ENCODE measurements at places on chromosomes 6 and 20.

DNA sequence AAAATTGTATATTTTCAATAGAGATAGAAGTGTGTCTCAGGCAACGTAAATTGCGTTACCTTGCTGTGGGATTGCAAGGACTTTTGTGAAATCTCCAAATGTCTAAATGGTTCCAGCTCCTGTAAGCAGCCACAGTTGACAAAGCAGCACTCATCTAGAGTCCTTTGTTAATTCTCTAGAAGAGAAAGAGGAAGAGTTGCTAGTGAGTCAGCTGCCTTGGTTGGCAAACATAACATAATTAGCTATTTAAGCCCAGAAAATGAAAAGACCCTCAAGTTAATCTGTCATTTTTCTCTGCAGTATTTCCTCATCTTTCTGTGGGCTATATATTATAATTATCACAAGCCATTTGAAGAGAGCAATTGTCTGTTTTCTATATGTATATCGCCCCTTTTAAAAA, 66.4 kb upstream of the FABP7 start:
- no peak for DNase-seq

GRCh38 chr6:158255275-158255988, 56.8 kb upstream of the TULP4 start:
- no peak for DNase-seq

DNA sequence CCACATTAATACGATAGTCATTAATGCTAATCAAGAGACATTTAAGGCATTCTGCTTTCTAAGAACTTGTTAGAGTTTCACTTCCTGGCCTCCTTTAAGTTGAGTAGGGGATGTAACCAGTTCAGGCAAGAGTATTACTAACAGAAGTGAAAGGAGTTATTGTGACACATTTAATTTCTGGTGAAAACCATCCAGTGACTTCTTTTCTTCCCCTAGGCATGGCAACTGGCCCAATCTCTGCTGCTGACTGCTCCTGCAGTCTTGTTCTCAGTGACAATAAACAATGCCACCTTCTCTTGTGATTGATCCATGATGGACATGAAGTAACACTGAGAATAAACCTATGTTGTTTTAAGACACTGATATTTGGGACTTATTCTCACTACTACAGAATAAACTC, 130.9 kb upstream of the DEFB112 start:
- DNase-seq = no peak

- no peak for DNase-seq
These were observed 252.4 kb downstream of the CLIC5 start for GRCh38 chr6:45763281-45763680.

- peak; percentile 85 for DNase-seq
These were observed at the start of gene NCOA5 for GRCh38 chr20:46089417-46090388. Gene NCOA5, minus strand, starts transcription at chr20:46089962. Its CDS starts 10,538 bp downstream, at chr20:46079424.

GRCh38 chr6:158751921-158752320, 67.2 kb downstream of the EZR start:
- no peak for DNase-seq

DNA sequence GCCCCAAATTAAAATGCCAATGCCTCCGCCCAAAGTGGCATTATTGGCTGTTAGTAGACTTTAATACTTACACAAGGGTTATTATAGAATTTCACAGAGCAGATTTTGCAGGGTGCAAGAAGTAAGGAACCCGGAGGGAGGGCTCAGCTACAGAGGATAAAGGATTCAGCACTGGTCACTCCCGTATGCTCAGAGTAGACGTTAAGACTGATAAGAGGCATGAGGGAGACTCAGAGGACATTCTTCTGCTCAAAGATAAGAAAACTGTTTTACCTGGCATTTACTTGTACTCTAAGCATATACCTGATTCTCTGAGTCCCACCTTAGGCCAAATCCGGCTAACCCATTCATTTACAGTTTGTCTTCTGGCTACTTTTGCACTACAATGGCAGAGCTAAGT, 36.5 kb upstream of the OVOL2 start:
- DNase-seq = no peak

DNA sequence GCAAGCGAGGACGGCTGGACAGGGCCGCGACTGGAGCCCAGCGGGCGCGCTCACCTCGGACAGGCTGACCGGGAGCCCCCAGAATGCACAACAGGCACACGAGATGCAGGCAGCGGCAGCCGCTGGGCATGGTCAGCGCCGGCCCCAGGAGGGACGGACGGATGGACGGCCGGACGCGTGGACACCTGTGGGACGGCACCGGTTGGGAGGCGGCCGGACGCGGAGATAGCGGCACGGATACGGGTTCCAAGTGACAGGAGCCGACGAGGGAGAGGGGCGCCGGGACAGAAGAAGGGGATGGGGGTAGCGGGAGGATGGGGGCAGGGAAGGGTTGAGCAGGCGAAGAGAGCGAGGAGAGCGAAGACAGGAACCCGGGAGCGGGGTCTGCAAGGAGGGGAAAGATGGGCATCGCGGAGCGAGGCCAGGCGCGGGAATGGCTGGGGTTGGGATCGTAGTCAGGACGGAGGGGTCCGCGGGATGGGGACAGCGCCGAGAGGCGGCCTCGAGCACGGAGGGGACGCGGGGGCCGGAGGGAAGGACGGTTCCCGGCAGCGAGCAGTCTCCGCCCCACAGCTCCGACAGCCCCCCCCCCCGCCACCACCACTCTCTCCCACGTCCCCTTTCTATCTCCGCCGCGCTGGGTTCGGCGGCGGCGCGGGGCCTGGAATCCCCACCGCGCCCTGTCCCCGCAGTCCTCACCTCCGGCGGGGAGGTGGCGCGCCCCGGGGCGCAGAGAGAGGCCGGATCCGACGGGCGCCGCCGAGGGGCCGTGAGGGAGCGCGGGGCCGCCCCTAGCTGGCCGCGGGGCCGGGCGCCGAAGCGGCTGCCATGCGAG, 435 bp downstream of the DLK2 start:
- peak; percentile 39 for DNase-seq

DNA sequence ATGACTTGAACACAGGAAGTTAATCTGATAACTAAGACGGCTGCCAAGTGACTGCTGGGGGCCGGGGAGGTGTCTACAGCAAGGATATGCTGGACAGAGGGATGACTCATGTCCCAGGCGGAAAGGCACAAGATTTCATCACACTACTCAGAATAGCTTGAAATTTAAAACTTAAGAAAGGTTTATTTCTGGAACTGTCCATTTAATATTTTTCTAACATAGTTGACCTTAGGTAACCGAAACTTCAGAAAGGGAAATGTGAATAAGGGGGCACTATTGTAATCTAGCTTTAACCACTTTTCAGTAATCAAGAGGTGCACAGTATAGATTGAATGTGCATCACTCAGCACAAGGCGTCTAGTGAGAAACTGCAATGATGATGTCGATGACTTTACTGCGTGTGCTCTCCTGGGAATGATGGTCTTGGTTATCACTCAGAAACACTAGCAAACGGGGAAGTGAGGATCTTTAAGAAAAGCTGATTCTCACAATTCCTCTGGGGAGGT, 171.5 kb downstream of the QKI start:
- DNase-seq = no peak

Data from stimulated activated CD8-positive, alpha-beta memory T cell treated with anti-CD3 and anti-CD28 coated beads, Interleukin-15, amount 100 ng/mL, for 24 hours (primary cell).